ENCODE measurements at places on chromosomes 2 and 18.

DNA sequence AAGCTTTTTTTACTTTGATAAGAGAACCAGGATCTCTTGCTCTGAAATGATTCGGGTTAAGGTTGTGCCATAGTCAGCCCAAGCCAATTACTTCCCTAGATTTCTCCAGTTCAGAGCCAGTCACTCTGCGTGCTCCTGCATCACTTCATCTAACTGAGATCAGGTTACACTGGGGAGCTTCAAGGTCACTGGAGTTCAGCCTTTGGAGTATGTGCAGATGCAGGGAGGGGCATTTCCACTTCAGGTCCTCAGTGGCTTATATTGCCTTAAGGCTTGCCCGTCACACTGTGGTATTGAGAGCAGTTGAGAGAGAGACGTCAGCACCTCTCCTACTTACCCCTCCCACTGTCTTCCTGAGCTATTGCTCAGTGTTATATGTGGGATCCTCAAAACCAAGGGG is 317.8 kb downstream of the EPHA4 start:
- DNase-seq: no peak

DNA sequence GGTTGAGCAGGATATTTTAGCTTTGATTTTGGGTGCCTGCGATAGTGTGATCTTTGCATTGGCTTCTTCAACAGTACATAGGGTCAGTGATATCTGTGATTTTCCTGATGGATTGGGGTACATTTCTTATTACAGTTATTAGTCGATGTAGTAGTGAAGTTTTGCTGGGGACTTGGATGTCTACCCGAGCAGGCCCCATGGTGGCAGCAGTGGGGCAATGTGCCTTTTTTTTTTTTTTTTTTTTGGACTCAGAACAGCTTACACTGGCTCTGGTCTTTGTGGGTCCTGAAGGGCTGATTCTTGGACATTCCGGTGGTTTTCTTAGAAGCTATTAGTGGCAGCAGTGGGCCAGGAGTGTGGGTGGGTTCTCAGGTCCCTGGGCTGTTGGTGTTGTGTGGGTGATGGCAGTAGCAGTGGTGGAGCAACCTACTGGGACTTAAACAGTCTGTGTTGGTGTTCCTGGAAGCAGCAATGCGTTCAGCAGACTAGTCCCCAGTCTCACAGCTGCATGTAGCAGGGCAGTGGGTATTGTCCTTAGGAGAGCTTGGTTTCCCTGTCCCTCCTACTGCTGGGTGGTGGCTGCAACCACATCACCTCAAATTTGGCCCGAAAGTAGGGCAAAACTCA is 53.7 kb upstream of the SLC4A10 start:
- no peak for DNase-seq

DNA sequence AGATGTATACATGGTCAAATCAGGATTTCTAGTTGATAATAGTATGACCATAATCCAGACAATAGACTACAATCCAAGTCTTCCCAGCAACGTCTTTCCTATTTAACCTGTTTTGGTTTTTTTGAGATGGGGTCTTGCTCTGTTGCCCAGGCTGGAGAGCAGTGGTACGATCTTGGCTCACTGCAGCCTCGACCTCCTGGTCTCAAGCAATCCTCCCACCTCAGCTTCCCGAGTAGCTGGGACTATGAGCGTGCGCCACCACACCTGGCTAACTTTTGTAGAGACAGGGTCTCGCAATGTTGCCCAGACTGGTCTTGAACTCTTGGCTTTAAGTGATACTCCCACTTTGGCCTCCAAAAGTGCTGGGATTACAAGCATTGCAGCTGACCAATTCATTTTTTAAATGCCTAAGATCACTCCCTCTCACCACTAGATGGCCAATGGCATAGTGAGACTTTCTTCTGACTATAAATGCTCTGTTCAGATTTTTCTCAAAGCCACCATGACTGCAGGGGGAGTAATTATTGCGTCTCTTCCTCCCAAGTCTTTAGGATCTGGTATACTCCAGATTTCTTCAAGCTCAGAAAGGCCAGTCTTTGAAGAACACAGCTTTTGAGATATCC is 47.6 kb downstream of the HNRNPLL start:
- DNase-seq: no peak

- DNase-seq: no peak
Measured at GRCh38 chr2:726169-726568, 49.0 kb upstream of the TMEM18 start.

DNA sequence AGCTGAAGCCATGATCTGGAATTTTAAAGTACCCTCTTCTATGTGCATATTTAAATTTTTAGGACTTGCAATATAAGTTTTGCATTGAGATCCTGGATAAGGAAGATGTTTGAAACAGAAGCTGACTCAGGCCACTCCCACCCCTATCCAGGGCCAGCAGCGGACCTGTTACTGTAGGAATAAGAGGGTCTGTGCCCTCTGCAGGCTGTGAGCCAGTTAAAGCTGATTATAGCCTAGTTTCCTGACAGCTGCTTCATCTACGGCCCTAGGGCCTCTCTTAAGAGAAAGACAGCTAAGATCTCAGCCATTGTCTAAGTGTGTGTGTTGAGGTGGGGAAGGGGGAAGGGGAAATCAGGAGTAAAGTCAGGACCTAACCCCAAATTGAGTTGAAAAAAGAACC is 234.0 kb downstream of the HAUS1 start:
- no peak for DNase-seq

DNA sequence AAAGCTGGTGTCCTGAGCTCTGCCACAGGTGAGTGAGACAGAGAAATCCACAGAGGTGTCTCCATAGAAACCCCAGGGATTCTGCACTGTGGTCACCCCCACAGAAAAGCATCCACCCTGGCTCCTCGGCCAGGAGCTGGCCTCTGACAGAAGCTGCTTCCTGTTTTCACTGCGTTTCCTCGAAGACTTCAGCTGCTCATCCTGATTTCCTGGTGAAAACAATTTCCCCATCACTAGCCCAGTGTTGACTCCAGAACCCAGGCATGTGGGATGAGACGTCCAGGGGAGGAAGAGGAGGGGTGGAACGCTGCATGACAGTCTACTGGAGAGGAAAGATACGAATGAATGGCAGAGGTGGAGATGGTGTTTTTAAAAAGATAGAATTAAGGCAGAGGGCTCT is 60.3 kb upstream of the GPR45 start:
- DNase-seq: no peak
